SJSA1 (cell line): ENCODE measurements at places on chromosomes 6 and 20. TPM values are rescaled to one million over a fixed set of nuclear protein-coding genes. Genes with fewer than 3 reads are reported as not detected.

IL20RA gene
- total RNA-seq, result not detected in 2 replicates

SH3BGRL2 gene
- 4.7 and 6.8 TPM in 2 replicates for total RNA-seq

GJA10 gene
- total RNA-seq, result not detected in 2 replicates

RAET1L gene
- not detected in 2 replicates for total RNA-seq

TGM2 gene
- total RNA-seq, result 32.2 and 34.9 TPM in 2 replicates

LIN28B gene
- not detected in 2 replicates for total RNA-seq

FBXO5 gene
- 68.7 and 87.5 TPM in 2 replicates for total RNA-seq

PNISR gene
- 29.2 and 47.1 TPM in 2 replicates for total RNA-seq

EBF4 gene
- 4.0 and 4.4 TPM in 2 replicates for total RNA-seq

SGK2 gene
- not detected in 2 replicates for total RNA-seq

CLDN20 gene
- total RNA-seq, result not detected in 2 replicates

ERVFRD-1 gene
- total RNA-seq, result not detected in 2 replicates

DNA sequence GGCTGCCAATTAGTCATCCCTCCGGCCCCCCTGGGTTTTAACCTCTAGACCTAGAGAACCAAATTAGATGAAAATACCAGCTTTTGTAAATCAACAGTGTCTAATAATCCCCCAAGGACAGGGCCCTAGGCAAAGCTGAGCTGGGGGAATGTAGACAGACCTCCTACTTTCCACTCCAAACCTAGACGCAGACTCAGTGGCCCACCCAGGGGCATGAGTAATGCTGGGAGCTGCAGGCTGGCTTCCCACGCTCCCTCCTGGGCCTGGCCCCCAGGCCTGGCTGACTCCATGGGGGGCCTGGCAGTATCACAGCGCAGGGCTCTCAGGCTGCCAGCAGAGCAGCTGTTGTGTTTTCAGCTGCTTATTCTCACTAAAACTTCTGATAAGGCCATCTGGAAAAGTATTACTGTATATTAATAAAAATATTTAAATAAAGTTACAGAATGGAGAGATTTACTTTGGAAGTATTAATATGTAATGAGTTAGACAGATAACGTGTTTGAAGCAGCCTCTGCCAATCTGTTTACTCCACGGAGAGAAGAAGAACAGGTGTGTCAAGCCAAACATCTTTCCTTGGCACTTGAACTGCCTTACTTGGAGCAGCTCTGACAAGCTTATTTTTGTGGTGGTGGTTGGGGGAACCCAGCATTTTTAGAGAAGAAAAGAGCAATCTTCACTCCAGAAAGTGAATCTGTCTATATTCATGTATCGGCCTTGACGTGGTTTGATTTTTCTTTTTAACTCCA is 144.0 kb upstream of the AGPAT4 start:
- peak; percentile 99 for DNase-seq

DNA sequence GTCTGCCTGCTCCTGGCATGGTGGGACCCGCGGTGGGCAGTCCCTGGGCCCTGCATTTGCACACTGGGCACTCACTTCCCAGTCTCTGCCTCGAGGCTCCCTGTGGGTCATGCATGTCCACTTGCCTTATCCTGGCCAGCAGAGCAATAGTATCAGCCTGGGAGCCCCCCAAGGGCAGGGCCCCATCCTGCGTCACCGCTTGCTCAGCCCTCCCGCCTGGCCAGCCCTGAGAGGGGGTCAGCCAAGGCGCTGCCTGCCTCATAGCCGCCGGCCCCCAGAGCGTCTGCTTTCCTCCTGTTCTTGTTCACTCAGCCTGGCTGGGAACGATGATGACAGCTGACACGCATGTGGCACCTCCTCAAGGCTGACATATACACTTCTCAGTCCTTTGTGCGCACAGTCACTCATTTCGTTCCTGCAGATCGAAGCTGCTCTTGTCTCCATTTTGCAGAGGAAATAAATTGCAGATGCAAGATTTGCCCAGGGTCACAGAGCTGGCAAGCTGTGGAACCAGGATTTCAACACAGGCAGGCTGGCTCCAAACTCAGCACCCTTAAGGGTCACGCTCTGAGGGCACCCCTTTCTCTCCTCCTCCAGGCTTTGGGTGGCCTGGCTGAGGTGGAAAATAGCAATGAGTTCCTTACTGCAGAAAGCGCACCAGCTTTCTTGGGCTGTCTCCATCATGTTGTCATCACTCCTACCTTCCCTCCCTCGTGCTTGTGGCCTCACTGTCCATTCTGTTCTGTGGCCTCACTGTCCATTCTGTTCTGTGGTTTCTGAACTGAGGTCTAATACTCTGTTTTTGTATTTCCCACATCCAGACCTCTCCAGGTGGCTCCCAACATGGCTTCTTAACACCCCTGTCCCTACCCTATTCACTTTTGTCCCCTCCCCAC is 17.2 kb downstream of the KCNK17 start:
- DNase-seq, result no peak

DNA sequence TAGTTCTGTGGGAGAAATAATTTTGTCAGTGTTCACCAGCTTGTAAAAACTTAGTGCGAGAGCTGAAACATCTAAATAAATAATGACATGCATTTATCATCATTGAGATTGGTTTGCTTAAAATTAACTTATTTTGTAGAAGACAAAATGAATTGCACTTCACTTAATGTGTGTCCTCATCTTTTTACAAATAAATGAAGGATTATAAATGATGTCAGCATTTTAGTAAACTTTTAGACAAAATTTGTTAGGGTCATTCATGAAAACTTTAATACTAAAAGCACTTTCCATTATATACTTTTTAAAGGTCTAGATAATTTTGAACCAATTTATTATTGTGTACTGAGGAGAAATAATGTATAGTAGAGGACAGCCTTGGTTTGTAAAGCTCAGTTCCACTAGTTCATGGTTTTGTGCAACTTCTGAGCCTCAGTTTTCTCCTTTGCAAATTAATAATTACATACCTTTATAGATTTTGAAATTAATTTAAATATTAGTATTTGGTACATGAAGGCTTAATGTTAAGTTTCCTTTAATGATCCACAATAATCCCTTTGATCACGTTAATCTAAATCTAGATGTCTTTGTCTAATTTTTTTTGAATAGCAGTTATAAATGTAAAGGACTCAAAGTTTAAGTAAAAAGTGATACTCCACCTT is 9.2 kb downstream of the LOC128125822 start:
- no peak for DNase-seq

- DNase-seq, result no peak
Measured at GRCh38 chr6:16719488-16719887, 41.8 kb downstream of the ATXN1 start.

GRCh38 chr20:7908905-7909304 is 31.4 kb downstream of the HAO1 start:
- no peak for DNase-seq

GRCh38 chr20:46802722-46803121 is 91.9 kb upstream of the EYA2 start:
- no peak for DNase-seq

GRCh38 chr6:5191722-5192121 is 69.0 kb downstream of the LYRM4 start:
- no peak for DNase-seq

GRCh38 chr6:34182751-34183531 is 37.1 kb upstream of the GRM4 start:
- no peak for DNase-seq

- no peak for DNase-seq
Measured at GRCh38 chr20:42359617-42360016, 741.4 kb upstream of the CHD6 start.

GRCh38 chr6:129546702-129547101 is 163.3 kb downstream of the ARHGAP18 start:
- DNase-seq, result no peak

DNA sequence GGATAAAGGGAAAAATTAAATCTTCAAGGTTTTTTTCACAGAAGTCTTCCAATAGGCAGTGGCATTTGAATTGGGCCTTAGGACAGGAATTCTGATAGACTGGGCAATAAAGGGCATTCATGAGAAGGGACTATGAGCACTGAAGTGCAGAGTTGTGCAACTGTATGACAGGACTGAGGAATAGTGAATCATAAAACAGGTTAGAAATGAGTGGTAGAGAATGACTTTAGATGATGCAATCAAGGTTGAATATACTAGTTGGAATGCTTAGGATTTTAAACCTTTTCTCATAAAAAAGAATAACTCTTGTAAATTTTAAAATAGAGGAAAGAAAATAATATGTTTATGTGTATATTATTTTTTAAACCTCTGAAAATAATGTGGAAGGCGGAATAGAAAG is 944.7 kb downstream of the PHF3 start:
- DNase-seq, result no peak

DNA sequence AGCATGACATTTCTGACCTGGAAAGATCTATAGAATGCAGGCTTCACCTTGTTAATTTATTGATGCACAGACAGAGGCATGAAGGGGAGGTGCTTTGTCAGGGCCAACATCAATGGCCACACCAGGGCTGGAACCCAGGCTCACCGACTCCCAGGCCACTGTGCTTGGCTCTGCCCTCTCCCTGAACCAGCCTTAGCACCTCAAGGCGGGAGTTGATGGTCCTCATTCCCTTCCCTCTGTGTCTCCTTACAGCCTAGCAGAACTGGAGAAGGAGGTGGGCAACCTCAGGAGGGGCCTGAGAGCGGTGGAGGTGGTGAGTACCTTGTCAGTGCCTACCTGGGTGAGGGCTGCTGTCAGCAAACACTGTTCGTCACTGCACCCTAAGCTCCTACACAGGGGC is 35.6 kb downstream of the MOCS1 start:
- DNase-seq, result no peak

DNA sequence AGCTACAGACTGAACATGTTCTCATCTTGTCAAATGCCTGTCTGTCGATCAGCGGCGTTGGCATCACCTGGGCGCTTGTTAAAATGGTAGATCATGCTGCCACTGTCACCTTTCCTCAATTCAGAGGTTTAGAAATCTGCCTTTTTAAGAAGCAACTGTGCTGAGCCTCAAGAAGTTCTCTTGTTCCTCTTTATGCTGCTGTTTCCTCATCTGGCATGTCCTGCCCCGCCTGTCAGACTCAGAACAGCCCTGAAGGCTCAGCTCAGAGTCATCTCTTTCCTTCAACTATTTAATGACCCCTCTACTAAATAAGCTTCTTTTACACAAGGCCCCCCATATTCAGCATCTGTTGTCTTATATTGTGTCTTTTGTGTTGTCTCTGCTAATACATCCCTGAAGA is 368.2 kb downstream of the EPM2A start:
- DNase-seq, result no peak

- DNase-seq, result no peak
Measured at GRCh38 chr6:33620856-33621710, at the start of gene ITPR3. Gene ITPR3 (plus strand): TSS chr6:33621322. CDS start chr6:33621603, 281 bp downstream.

DNA sequence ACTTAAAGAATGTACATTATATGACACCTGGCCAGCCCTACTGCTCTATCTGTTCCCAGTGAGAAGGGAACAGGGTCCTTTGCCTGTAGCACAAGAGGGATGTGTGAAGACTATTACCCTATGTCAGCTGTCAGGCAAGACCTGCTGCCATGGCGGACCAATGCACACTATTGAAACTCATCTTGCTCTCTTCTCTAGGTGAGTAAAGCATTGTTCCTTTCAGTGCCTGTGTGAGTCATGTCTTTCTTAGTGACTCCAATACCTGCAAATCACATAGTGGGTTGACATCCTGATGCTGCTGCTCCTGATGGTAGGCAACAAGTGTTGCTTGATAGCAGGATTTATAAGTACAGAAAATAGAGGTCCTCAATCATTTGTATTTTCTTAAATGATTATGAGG is 48.8 kb upstream of the SYNCRIP start:
- no peak for DNase-seq

DNA sequence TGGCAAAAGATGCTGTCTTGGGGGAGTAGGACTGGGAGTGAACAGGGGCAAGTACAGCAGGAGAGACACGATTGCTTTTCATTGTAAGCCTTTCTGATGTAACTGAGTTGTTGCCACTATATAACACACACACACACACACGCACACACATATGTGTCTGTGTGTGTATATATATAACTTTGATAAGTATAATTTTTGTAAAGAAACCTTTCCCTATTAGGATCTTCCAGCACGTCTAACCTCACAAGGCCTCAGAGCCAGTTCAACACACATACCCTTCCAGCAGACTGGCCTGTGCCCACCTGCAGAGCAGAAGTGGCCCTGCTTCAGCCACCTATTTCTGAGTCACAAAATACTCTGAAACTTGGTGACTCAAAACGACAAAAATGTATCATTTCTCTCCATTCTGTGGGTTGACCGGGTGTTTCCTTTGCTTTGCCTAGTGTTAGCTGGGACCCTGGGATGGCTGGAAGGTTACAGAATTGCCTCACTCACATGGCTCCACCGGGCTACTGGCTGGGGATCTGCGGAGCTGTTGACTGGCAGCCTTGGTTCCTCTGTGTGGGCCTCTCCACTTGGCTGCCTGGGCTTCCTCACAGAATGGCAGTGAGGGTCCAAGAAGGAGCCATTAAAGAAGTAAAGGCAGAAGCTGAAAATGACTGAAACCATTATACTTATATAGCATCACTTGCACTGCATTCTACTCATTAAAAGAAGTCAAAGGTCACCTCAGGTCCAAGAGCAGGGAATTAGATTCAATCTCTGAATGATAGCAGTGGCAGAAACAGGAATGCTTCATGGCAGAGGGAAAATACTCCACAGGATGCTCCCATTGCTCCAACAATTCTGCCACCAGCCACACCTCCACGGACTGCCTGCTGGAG is 126.4 kb downstream of the BANF2 start:
- DNase-seq, result no peak

DNA sequence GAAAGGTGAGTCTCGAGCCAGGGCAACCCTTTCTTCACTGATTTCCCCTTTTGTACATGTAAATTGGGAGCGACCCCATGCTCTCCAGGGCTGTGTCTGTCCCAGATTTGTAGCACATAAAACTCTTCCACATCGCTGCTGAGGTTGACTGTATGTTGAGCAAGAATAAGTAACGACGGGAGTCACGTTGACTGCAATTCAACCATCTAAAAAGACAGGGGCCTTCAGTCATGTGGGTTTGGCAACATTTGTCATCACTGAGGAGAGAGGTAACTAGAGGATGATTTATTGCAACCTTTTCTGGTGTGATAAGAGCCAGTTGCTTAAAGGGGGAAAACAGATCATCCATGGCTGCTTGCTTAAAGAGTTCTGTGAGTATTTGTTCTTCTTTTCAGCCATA is 159.4 kb upstream of the SULF2 start:
- no peak for DNase-seq

- peak; percentile 46 for DNase-seq
Measured at GRCh38 chr6:167793421-167793820, 33.3 kb upstream of the AFDN start.

DNA sequence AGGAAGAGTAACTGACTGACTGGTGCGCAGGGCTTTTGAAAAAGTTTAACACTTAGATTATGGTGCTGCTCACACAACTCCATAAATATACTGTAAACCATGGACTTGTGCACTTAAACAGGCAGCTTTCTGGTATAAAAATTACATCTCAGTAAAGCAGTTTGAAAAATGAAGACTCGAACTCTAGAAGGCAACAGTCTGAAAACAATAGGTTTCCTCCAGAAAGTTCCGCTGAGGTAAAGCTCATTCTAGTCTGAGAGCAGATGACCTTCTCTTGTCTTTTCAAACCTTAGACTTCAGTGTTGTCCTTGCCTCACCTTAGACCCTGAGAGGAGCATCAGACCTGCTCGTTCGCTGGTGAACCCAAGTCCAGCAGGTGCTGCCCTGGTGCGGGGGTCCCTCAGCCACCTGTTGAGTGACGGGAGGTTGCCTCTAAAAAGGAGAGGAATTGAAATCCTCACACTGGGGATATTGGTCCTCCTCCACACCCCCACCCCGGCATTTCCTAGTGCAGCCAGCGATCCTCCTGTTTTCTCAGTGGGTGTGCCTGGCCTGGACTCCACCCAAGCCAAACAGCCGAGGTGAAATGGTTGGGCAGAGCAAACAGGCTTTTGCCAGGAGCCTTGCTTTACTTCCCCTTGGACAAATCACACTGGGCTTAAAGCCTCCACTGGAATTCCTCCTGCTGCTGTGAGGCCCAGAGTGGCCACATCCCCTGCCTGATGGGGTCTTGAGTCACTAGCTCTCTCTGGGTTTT is 14.7 kb upstream of the PYGB start:
- DNase-seq, result peak; percentile 51
